Right renal pelvis (tissue), 4 donors: ENCODE measurements at places on chromosomes 3 and 15.

DNA sequence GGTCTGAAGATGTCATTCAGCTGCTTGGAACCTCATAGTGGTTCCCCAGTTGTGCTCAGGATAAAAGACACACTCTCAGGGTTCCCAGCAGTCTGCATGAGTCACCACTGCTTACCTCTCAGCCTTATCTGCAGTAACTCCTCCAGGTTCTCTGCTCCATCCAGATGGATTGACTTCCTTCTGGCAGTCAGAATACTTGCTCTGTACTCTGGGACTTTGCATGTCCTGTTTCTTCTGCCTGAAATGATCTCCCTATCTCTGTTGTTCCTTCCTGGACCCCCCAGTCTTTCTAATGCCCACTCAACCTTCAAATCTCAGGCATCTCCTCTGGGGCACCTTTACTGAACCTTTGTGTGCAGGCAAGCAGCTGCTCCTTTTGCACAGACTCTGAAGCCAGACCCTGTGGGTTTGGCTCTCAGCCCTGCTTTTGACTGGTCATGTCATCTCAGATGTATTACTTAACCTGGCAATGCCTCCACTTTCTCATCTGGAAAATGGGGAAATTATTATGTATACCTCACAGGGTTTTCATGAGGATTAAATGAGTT, 38.4 kb downstream of the ITPR1 start:
- no peak for DNase-seq

DNA sequence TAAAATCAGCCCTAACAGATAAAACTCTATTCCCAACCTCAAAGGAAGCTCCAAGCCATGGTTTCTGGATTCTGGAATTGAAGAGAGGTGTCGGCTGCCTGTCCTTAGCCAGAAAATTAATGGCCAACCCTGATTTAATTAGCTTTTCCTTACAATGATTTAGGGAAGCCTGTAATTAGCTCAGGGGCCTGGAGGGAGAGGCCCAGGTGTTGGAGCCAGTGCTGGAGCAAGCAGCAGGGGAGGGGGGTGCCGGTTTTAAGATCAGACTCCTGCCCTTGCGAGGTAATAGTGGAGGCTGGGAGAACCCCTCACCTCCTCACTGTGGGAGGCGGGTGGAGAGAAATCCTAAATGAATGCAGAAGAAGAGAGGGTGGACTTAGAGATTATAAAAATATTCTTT, 14.7 kb upstream of the ATP2B2 start:
- DNase-seq = no peak

DNA sequence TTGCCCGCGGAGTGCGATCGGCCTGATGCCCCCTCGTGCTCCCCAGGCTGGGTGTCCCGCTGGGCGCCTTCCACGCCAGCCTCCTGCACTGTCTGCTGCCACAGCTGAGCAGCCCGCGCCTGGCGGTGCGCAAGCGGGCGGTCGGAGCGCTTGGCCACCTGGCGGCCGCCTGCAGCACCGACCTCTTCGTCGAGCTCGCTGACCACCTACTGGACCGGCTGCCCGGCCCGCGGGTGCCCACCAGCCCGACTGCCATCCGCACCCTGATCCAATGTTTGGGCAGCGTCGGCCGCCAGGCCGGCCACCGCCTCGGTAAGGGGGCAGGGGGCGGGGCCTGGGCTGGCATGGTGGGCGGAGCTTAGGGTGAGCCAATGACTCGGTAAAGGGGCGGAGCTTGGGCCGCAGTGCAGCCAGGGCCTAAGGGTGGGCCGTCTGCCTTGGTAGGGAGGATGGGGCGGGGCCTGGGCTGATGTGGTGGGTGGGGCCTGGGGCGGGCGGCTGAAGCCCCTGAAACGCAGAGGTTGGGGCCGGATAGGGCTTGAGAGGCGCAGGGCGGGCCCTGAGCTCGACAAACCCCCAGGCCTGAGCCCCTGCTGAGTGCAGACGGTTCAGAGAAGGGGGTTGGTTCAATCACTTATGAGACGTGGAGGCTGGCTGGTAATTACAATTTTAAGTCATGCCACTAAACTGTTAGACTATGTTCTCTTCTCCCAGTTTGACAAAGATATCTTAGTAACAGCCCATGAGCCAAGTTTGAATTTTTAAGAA, 13.7 kb downstream of the CAND2 start:
- DNase-seq = peak; percentile 88

DNA sequence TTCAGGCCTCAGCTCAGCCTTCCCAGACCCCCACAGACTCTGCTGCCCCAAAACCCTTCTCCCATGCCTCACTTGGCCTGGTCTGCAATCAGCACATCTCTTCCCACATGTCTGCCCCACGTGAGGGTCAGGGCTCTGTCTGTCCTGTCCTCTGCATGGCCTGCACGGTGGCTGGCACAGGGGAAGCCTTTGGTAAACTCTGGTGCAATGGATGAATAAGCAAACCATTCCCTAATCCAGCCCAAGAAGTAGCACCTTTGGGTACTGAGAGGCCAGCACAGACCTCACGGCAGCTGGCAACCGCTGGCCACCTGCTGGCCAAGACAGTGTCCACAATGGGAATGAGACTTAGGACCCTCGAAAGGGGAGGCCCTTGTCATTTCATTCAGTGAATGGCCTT, 27.7 kb downstream of the ABTB1 start:
- no peak for DNase-seq

DNA sequence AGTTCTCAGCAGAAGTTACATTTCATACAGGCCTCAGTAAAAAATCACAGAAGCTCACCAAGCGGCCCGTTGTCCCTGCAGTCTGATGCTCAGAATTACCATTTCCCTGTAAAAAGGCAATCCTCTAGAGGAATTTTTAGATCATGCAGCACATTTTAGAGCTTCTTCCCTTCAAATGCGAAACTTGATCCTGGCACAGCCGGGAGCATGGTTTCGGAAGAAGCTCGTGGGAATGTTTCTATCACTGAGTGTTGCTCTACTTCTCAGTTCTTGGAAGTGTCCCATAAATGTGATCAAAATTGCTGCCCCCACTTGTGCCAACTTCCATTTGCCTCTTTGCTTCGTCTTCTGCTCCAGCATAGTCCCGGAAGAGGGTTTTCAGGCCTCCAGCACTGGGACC, 3.8 kb upstream of the H1-8 start:
- no peak for DNase-seq

- no peak for DNase-seq
These were observed 46.8 kb downstream of the CYP11A1 start for GRCh38 chr15:74320352-74321247.

GRCh38 chr15:49178497-49178896, 8.4 kb downstream of the GALK2 start:
- no peak for DNase-seq

GRCh38 chr15:75843678-75844581, 683 bp downstream of the UBE2Q2 start:
- DNase-seq = peak; percentile 49

GRCh38 chr3:175571096-175571495, 712.0 kb downstream of the NAALADL2 start:
- no peak for DNase-seq

DNA sequence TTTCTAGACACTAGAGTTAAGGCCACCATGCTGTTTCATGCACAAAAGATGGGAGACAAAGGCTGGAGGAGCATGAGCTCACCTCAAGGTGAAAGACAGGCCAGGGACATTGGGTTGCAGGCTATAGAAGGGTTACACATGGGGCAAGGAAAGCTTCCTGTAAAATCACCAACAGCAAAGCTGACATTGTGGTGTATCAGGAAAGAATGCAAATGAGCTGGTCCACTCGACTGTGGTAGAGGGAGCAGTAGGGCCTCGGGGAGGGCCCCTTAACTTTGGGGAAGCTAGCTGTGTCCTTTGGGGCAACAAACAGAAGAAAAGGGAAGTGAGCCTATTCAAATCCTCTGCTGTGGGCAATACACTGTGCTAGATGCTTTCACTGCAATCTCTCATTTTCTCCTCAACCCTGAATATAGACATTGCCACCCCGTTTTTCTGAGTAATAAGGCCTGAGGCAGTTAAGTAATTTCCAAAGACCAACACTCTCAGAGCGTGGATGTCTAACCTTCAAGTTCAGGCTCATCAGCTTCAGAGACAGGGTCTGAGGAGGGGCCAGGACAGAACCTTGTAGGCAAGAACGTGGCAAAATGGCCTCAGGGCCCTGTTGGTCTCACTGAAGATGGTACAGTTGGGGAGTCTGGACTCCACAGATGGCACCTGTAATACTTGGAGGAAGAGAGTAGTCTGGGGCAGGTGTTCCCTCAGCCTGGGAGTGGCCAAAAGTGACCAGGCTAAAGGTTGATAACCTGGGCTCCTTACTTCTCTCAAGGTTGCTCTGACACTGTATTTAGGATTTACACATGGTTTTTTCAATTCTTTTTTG, 24.1 kb downstream of the CX3CR1 start:
- DNase-seq = no peak

DNA sequence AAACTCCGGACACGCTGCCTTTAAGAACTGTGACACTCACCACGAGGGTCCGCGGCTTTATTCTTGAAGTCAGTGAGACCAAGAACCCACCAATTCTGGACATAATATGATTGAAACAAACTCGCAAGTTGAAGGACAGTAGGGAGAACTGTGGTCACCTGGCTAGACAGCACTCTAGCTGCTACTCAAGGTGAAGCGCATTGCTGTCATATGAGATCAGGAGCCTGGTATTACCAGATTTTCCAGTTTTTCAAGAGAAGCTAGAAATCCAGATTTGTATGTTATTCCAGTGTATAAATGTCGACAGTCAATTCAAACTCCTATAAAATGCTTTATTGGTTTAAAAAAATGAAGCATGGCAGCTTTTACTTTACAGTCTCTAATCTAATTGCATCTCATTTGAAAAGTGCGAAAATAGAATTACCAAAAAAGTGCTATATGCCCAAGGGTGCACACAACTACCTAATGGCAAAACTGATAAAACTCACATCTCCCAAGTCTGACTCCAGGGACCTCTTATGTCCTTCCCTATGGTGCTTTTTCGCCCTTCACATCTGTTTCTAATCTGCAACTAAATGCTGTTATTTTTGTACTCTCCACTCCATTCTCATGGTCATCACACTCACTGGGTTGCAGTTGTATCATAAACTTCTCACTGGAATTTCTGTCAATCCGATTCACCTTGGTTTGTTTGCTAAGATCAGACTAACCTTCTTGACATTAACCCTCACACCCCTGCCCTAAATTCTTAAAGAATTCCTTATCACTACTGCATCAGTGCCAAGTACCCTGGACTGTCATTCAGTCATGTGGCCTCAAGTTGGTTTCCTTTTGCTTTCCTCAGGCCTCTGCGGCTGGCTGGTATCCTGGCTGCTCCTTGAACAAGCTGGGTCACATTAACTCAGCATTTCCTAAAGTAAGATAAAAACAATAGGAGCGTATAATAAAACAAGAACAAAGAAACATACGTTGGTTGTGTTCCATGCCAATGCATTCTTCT, 31.5 kb upstream of the ARHGEF26 start:
- no peak for DNase-seq

GRCh38 chr3:186162221-186162620, 53.3 kb upstream of the ETV5 start:
- no peak for DNase-seq
